ENCODE measurements at places on chromosomes 2 and 18.

GRCh38 chr2:171383134-171383533 lies 50.7 kb downstream of the METTL8 start:
- DNase-seq = no peak

DNA sequence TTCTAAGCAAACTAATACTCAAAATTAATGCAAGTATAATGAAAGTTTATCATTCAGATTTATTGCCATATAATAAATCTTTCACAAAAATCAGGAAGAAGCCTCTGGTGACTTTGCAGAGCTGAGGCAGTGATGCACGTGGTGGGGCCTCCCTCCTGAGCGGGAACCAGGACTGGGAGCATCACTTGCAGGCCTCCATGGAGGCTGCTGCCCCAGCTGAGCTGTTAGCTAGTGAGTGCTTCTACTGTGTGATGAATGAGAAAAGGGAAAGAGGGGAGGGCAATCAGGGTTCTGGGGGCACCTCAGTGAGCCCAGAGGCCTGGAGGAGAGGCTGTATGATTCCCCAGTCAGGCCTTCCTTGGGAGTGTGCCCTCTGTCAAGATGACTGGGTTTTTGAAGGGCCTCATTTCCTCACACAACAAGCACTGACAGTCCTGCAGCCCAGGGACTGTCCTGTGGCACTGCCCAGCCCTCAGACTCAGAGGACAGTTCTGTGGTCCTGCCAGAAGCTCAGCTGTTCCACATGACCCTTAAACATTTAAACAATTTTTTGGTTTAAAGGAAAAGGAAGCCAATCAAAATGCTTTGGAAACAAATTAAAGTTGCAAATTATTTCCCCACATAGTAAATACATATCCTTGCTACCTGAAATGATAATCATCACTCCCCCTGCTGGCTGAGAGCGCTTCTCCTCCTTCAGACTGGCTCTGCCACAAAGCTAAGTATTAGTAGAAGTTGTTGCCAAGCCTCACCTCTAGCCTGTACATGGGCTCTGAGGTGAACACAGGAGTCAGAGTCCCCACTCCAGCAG lies 90.9 kb upstream of the SMAD7 start:
- DNase-seq = peak; percentile 32

DNA sequence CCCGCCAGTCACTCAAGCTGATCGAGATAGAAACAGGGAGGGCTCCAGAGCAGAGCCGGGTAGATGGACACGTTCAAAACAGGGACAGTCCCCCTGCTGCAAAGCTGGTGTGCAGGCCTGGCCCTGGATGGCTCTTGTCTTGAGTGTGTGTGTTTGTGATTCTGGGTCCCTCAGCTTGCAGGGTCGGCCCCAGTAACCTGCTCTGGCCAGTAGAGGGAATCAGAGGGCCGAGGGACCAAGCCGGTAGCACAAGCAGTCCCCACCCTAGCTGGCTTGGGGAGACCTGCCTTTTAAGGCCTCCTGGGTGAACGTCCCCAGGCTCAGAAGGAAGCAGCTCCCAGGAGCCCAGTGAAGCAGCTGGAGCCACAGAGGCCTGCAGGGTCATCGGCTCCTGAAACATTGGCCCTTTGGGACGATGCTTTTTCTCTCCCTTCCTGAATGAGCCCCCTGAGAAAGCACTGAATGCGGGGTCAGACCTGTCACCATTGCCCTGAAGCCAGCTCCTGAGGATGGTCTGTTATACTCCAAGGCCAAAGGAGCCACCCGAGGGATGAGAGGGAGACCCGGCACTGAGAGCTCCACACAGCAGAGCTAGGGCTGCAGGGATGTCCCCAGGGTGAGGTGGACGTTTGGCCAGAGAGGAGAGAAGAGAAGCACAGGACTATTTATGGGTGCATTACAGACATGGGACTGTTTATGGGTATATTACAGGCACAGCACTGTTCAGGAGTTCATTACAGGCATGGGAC lies 15.4 kb upstream of the MLPH start:
- DNase-seq = no peak

- DNase-seq = no peak
Observed at GRCh38 chr2:26901326-26902183, 53.6 kb downstream of the DPYSL5 start.

GRCh38 chr2:68263632-68264031 lies 11.3 kb upstream of the PPP3R1 start:
- no peak for DNase-seq

DNA sequence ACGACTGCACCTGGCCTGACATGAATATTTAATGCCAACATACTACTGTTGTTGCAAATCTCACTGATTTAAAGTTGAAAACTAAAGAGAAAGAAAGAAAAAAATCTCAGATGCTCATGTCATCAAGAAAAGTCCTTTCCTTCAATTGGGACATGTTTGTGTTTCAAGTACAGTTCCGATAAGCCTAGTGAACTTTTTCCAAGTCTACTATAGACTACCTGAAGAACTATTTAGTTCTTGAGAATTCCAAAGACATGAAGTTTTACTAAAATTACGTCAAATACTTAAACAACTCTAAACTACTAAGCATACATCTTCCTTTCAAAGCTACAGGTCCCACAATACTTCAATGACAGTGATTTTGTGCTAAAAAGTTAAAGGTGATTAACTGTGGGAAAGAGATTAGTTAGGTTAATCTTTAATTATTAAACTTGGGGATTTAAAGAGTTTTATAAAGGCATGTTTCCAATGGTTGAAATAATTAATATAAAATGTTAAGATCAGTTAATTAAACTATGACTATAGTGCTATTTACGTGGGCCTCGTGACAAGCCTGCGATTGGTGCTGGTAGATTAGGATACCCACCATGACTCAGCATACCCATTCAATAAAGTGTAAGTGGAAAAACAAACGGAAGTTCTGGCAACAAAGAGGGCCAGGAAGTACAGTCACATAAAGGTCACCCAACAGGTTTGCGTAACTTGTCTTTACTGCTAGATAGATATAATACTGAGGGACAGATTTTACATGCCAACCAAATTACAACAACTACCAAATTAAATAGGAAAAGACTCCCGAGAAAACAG lies 55.5 kb downstream of the SEPTIN10 start:
- no peak for DNase-seq

DNA sequence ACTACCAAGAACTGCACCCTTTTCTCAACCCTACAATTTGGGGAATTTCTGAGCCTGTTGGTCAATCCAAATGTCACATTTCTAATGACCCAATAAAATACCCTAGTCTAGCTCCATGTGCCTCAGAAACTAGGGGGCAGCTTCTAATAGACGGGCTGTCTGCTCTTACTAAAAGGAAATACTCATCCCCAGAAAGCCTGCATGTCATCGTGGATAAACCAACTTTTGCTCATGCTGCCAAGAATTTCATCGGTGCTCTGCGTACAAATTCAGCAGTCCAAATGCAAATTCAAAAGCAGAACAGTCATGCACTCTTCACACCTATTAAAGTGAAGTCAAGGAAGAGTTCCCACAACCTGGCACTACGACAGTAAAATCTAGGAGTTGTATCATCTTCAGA lies 377.3 kb downstream of the LNPK start:
- no peak for DNase-seq

GRCh38 chr2:8997108-8997507 lies 6.4 kb downstream of the MBOAT2 start:
- DNase-seq = no peak

- no peak for DNase-seq
Observed at GRCh38 chr2:19368760-19369159, 10.3 kb upstream of the OSR1 start.

GRCh38 chr2:44533508-44533907 lies 171.8 kb downstream of the CAMKMT start:
- DNase-seq = no peak

GRCh38 chr18:50812834-50813233 lies 7.0 kb downstream of the MRO start:
- no peak for DNase-seq

DNA sequence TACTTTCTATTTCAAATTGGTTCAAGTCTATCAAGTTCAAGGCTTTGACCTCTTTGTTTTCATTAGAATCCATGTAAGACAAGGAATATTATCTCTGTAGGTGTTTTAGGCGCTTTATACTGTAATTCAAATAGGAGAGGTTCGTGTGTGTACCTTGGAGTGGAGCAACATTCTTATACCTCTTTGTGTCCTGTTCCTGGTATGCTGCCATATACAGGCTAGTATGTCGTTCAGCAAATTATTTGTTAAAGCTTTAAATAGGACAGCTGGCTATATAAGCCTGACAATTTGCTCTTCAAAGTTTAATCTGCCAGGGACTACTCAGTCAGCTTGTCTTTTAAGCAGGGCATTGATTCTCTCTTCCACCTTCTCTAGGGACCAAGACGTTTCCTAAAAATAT lies 31.1 kb upstream of the SPAG16 start:
- DNase-seq = no peak

DNA sequence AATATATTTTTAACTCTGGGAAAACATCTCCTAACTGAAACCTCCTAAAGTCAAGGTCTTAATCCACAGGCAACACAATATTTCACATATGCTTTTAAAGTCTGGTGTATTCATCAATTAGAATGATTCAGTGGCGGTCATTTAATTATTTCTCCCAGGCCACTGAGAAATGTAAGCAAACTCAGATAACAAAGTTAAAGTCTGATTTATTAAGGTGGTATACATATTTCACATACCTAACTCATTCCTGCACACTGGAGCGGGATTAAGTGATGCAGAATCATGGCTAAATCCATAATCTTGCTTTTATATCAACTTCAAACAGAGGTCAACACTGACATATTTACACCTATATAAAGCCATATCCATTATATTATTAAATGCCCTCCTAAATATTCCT lies 43.7 kb downstream of the FRZB start:
- no peak for DNase-seq

GRCh38 chr2:229920011-229920641 lies 1.7 kb downstream of the TRIP12 start:
- peak; percentile 20 for DNase-seq

DNA sequence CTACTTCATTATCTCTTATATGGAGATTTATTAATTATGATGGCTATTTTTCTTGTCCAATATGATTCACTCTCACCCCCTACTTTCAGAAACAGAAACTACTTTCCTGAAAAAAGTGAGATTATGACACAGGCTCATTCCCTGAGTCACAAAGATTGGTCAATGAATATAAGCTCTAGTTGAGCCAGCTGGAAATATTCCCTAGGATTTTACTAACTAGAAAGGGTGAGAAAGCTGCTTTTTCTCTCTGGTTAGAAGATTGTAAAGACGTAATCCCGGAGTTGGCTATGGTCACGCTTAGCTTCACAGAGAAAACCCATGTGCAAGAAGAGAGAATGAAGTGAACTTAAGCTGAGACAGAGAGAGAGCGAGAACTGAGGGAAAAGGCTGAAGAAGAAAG lies 223.7 kb upstream of the SMAD7 start:
- no peak for DNase-seq

GRCh38 chr2:102940684-102941083 lies 178.9 kb downstream of the TMEM182 start:
- DNase-seq = no peak

DNA sequence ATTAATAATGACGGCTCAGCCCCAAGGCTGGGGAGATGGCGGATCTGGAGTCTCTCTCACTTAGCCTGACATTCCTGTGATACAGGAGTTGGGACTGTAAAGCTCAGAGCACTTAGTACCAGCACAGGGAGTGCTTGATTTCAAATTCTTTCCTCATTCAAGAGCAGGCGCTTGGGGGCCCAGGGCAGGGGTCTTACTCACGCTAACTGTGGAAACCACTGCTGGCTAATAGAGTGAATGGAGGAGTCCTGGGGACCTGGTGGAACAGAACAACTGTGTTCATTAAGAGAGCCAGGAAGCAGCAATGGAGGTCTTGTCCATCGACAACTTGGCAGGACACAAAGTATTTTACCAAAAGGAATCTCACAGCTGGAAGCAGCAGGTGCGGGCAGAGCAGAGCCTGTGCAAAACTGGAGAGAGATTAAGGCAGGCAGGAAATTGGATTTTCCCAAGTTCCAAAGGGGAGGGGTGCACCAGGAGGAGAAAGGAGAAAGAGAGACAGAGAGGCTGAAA lies 358.9 kb downstream of the TNS1 start:
- no peak for DNase-seq

GRCh38 chr18:11868230-11868629 lies 17.0 kb downstream of the CHMP1B start:
- DNase-seq = no peak

DNA sequence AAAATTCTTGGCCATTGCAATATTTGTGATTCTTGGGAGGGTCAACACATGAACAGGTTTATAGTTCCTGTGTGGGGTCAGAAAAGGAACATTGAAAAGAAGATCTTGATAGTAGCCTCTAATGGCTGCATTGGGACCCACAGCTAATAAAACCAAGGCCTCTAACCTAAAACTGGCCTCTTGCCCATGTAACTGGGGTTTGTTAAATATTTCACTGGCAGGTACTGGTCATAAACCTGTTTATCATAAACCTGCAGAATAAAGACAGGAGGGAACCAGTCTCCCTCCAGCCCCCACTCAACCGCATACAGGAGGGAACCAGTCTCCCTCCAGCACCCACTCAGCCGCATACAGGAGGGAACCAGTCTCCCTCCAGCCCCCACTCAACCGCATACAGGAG lies 125.3 kb downstream of the PXDN start:
- DNase-seq = no peak

GRCh38 chr18:73797419-73797818 lies 350.2 kb downstream of the FBXO15 start:
- no peak for DNase-seq
